ENCODE measurements at places on chromosomes 12 and 14.

DNA sequence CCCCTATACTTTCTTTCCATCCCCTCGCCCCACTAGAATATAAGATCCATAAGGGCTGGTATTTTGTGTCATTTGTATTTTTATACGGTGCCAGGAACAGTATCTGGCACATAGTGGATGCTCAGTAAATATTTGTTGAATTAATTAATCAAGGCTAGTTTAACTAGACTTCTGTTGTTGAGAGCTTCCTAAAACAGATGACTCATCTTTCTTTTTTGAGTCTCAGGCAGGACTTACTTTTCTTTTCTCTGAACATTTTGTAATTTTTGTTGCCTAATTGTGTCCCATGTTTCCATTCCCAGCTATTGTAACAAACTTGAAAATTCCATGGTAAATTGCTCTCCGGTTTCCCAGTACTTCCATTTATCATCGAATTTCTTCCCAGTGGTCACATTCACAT, 16.7 kb downstream of the STK38L start:
- no peak for DNase-seq

- no peak for DNase-seq
These were observed 34.7 kb downstream of the SPTB start for GRCh38 chr14:64844969-64845536.

- DNase-seq = peak; percentile 43
These were observed 107.0 kb downstream of the PTCSC3 start for GRCh38 chr14:36069535-36069900.

DNA sequence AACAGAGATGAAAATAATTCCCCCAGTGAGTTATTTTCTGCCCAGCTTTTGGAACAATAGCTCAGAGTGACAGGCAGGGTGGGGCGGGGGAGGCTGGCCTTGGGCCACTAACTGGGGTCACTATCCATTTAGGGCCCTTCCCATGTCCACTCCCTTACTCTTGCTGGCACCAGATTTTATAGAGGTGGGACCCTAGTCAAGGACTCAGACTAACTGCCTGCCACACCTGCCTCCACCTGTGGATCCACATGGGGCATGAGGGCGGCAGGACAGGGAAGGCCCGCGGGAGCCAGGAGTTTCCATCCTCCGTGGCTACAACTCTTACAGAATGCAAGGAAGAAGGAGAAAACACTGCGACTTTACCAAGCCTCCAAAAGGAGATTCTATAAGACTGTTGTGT, 10.1 kb downstream of the VDR start:
- no peak for DNase-seq

DNA sequence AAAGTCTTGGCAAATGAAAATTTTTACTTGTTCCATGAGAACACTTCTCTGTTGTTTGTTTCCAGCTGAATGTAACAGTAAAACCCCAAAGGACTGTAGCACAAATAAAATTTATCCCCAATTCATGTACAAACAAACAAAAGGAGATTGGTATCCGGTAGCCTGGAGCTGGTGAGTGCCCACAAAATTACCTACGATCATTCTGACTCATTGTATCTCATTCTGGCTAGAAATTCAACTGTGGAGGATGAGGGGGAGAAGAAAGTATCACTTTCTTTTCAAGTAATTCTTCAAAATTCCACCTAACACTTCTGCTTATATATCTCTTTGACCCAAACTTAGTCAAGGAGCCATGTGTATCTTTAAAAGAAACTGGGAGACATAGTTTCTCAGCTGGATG, 268.5 kb downstream of the ALG10B start:
- DNase-seq = no peak

DNA sequence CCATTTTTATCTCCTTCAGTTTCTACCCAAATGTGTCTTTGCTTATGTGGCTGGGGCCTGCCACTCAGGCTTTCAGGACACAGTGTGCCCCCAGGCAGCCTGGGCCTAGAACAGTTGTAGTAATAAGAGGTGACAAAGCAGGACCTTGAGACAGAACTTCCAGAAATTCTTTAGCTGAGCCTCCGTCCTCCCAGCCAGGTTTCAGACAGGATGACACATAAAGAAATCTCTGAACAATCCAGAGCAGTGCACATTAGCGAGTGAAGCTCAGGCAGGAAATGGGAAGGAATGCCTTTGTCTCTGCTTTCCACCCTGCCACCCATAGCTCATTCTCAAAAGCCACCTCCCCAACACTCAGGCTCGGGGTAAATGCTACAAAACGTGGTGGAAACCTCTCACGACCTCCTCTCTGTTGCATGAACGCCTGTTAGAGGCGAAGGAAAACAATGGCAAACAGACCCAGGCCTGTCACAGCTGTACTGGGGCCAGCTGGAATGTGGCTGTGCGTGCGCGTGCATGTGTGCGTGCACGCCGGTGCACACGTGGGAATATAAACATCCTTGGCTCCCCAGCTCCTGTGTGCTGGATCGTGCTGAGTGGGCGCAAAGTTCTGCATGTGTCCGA, 286.7 kb downstream of the ZFP36L1 start:
- no peak for DNase-seq

DNA sequence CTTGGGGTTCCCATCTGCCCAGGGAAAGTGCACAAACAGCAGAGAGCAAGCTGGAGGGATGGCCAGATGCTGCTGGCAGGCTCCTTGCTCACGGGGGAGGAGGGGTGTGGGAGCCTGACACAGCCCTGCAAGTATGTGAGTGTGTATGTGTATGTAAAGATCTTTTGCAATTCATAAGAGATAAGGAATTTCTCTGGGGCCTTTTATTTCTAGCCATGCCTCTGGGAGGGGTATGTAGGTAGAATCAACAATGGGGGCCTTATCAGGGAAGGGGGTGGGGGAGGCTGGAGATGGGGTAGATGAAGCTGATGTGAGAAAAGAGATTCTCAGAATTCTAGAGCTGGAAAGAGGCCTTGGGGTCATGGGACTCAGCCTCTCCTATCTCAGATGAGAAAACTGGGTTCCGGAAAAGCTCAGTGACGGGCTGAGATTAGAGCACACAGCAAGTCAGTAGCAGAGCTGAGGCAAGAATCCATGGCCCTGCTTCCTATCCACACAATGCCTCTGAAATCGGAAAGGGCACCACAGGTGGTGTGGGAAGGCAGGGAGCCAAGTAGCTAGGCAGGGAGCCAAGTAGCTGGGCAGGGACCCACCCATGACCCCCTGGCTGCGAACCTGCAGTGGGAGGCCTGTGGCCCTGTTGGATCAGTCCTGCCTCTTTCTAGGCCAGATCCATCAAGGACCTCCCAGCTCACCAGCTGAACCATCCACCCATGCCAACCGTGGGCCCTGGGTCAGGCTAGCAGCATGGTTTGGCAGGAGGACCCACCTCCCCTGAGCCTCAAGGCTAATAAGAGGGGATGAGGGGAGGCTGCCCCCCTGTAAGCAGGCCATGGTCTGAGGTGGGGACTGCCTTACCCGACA, 54.7 kb downstream of the PLEKHG3 start:
- DNase-seq = peak; percentile 63

DNA sequence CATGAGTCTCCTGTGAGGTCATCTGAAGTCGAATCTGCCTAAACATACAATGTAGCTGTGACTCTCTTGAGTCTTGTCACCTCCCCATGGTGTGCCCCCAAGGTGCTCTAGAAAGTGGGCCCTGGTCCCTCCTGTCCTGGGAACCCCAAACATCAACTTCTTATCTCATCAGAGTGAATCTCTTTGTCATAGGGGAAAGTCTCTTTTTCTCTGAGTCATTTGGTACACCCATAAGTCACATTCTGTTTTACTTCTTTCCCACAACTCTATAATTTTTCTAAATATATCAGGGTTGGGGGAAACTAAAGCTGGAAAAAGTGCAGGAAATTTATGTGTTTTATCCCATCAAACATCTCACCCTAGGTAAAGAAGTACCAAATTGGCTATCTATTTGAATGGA, 12.9 kb downstream of the SDR9C7 start:
- DNase-seq = no peak

DNA sequence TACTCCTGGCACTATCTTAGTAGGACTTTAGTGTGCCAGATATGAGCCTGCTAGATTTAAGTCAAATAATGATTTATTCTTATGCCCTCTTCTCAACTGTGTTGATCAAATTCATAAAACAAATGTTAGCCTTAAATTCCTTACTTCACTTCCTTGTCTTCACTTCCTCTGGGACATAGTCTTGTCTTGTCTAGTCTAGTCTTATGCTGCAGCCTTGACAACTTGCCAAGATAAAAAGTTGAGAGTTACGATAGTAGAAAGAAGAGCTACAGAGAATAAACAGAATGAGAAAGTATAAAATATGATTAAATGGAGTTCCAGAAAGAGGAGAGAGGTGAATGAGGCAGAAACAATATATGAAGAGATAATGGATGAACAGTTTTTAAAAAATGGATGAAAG, 378.1 kb downstream of the DAD1 start:
- DNase-seq = no peak

- DNase-seq = no peak
These were observed 2.3 kb downstream of the CLEC2B start for GRCh38 chr12:9866860-9867269.

DNA sequence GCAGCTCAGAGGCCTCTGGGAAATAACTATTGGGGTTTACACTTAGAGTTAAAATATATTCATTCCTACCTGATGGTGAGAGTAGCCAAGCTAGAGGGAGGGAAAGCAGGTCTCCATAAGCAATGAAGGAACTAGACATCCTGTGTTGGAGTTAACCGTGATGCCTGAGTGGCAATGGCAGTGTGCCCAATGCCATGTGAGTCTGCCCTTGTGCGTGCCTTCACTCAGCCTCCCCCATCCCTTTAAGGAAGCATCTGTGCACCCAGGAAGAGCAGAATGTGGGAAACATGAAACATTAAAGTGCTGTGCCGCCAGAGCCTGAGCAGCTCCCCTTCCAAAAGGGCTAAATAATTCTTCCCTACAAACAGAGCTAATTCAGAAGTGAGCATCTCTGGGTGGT, 76.3 kb downstream of the COX16 start:
- no peak for DNase-seq

DNA sequence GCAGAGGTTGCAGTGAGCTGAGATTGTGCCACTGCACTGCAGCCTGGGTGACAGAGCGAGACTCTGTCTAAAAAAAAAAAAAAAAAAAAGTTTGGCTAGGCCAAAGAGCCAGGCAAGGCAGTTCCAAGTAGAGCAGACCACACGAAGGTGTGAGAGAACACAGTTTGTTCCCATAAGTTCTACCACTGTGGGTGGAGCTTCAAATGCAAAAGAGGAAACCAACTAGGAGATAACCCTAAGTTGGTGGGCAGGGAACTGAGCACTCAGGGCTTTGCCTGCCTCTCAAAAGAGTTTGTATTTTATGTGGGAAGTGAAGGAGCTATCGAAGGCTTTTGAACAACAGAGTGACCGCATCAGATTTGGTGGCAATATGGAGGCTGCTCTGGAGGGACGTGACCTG, 15.1 kb downstream of the SOCS2 start:
- no peak for DNase-seq

DNA sequence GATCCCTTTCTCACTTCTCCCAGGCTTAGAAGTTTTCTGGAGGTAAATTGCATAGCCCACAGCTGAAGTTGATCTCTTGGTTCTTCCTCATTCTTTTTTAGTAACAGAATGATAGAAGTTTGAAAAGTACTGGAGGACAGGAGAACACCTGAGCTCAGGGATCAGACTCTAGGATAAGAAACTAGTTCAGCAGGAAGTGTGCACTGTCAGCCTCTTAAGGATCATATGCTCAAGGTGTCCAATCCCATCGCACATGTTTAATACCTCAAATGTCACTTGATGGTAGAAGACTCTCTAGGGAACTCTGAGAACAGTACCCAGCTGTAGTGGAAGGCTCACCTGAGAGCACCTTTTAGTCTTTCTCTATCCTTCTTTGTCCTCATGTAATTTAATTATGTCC, 14.7 kb upstream of the LIMA1 start:
- DNase-seq = no peak

DNA sequence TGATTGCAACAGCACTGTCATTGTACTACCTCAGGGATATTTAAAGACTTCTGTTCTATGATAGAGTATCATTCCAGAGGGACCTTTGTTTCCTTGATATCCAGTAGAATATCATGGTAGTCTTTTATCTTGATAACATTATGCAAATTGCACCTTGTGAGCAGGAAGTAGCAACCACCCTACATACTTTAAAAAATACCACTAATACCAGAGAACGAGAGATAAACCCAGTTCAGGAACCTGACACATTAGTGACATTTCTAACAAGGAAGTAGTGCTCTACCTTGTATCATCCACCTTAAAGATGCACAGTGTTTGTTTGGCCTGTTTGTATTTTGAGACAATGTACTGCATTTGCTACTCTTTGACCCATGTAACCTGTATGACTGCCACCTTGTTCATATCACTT, 8.8 kb upstream of the MAP4K5 start:
- DNase-seq = no peak

DNA sequence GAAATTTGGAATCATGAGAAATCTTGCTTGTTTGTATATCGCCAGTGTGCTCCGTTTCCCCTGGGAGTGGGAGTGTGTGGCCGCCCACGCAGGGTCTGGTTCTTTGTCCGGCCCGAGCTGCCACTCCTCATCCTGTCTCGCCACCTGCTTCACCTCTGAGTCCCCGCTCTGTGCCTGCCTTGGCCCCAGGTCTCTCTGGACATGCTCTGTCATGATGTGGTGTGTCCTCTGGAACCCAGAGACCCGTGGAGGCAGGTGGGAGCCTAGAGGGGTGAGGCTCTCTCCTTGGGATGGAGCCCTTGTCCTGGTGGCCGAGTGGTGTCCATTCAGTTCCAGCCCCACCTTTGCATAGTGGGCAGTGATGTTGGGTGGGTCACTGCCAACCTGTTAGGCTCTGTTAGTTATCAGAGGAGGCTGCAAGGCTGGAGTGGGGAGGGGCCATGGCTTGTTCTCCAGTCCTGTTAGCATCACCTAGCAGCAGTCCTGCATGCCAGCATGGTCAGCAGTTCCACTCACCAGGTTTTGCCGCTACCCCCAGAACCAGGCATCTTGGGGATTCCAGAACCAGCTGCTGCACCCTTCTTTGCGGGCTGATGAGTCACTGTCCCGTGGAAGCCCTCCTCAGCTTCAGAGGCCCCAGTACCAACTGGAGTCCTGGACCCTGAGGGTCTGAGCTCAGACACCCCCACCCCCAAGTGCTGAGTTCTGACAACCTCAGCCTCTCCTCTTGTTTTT, 76.5 kb downstream of the EP400 start:
- no peak for DNase-seq

DNA sequence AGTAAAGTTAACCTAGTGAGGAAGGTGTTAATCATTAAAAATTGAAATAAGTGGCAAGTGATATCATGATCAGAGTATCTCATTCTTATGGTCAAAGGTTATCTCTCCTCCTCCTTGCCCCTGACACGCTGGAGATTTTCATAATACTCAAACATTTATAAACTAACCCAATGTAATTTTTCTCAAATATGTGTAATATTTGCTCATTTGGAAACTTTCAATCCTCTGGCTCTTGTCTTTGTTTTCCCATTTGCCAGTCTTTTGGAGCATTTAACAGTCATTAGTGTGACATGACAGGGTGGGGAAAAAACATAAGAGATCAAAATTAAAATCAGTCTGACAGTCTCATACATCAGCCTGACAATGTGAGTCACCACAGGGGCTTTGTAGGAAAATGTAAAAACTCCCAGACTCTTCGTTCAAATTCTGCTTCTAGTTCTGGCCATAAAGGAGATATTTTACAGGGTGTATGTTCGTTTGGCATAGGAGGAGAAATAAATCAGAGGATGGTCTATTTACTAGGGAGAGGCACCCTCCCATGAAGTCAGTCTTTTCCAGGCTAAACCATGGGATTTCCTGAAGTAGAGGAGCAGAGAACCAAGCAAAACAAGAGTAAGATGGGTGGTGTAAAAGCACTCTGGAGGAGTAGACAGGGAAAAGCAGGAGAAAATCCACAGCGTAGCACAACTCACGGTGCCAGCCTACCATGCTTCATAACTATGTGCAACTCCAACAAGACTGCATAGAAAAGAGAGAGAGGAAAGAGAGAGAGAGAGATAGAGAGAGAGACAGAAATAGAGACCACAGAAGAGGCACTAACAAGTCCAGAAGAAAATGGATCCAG, 369.2 kb upstream of the PDE3A start:
- DNase-seq = no peak

- no peak for DNase-seq
These were observed 184.6 kb downstream of the SLC6A15 start for GRCh38 chr12:84727961-84728360.
